ENCODE measurements at places on chromosomes 5 and 9.

DNA sequence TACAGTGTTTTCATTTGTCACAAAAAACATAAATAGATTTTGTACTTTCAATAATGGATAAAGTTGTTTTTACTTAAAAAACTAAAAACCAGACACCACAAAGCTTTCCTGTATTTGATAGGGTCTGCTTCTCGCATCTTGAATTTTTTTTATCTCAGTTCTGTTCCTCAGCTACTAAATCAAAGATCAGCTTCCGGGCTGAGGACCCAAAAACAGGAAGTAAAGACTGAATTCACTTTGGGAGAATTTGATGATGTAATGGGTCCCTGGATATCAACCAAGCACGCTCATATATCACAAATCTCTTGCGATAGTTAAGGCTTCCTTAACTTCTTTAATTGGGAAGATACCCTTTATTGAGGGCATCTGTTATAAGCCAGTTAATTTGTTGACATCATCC lies 24.1 kb downstream of the ITK start:
- DNase-seq = no peak

DNA sequence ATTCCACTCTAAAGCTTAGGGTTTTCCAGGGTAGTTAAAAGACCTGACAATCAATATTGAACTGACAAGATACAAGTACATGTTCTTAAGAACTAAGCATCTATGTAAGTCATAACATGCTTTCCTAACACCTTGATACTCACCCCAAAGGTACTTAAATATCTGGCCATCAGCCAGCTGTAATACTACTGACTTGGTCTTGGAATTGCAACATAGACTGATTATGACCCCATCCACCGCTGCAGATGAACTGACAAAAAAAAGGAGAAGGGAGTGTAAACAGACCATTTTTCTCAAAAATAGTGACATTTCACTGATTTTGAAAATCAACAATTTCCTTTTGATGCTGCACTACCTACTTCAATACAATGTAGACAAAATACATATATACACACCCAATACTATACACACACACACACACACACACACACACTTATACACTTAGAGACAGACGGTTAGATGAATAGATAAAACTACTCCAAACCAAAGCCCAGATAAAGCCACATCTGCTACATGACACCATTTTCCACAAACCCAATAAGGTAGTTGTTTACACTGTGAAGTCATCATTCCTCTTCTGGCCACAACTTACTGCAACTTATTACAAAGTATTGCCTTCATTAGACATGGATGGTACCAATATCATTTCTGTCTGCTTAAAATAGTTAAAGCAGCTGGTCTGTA lies 30.4 kb downstream of the ELP1 start:
- DNase-seq = no peak

DNA sequence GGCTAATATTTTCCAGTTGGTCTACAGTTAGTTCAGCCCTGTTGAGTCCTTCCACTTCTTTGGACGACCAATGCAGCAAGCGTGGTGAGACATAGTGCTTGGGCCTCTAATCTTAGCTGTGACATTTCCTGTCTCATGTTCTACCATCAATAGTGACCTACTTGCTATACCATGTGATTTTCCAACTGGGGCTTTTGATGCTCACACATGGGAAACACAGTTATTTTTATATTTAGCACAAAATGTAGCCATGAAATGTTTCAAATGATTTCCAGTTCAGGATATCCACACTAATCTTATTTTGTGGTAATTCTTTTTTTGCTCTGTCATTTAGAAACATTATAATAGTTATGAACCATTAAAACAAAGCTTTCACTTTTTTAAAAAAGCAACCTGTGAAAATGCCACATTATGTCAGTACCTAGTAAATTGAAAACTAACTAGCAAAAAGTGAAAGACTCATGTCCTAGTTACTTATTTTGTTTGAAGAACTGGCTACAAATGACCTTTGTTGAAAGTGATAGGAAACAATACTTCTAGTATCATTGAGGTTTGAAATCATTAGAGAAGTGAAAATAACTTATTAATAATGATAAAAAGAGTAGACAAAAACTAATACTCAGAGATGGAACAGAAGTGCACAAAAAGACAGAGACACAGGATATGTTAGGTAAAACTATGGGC lies 18.3 kb downstream of the MARCHF3 start:
- DNase-seq = no peak

GRCh38 chr9:14157191-14157590 lies 156.8 kb downstream of the NFIB start:
- no peak for DNase-seq

GRCh38 chr5:55708732-55709131 lies 3.4 kb downstream of the SLC38A9 start:
- no peak for DNase-seq

- DNase-seq = no peak
Measured at GRCh38 chr9:133483611-133484010, 4.7 kb upstream of the SLC2A6 start.

DNA sequence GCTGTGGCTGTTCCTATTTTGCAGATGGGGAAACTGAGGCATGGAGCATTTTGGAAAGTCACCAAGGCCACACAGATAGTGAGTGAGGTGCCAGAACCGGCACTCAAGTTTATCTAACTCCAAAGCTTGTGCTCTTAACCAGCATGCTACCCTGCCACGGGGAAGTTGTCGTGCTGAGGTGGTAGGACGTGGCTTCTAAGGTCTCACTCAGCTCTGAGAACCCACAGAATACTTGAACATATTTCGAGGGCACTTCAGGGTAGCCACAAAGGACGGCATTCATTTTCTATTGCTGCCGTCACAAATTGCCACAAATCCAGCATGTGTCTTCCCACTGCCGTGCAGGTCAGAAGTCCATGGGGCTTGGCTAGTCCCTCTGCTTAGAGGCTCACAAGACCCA lies 116.7 kb downstream of the OLFM1 start:
- no peak for DNase-seq

GRCh38 chr9:108535526-108535925 lies 320.3 kb downstream of the ACTL7B start:
- DNase-seq = peak; percentile 25

DNA sequence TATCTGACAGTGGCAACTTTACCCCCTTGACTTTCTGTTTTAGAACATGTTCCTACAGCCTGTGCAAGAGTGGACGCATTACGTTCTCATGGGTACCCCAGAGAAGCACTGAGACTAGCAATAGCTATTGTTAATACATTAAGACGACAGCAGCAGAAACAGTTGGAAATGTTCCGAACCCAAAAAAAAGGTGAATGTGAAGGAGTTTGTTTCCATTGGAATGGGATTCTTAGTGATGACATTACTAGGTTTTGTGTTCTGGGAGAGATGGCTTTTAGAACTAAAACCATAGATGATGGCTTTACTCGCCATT lies 194.1 kb downstream of the ZSWIM6 start:
- DNase-seq = no peak

- no peak for DNase-seq
Measured at GRCh38 chr5:172943283-172943841, 15.9 kb upstream of the RPL26L1 start.

DNA sequence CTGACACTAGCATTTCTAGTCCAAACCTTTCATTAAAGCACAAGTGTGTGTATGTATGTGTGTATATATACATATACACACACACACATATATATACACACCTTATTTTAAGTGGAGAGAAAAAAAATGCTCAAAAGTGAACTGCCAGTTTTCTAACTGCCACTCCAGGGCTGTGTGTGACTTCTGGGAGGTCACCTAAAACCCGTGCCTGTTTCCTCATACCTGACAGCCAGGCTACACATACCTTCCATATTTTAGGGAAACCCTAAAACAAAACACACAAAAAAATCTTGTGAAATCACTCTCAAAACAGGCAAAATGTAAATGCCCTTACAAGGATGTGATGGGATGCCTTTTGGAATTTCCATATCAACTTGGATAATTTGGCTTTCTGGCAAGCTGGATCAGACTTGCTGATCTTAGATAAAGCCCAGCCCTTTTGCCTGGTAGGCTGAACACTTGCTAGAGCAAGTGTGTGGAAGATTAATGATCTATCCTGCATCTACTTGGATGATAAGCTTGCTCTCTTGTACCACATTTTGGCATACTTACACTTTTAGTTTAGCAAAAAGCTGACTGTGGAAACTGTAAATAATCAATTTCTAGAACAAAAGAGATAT lies 127.8 kb downstream of the GNAQ start:
- DNase-seq = no peak

DNA sequence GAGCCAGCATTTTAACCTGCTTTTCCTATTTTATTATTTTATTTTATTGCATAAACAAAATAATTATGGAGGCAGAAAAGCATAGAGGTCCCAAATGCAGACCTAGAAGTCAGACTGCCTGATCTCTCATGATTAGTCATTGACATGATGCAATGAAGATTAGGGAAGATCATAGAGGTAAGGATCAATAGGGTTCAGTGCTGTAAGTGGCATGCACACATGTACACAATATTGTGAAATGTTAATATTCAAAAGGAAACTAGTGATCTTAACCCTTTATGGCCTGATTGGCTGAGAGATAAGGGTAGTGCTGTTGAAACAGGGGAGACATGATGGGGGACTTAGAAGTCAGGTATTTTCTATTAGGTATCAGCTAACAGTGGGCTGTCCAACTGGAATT lies 1.1 kb upstream of the FRRS1L start:
- no peak for DNase-seq

DNA sequence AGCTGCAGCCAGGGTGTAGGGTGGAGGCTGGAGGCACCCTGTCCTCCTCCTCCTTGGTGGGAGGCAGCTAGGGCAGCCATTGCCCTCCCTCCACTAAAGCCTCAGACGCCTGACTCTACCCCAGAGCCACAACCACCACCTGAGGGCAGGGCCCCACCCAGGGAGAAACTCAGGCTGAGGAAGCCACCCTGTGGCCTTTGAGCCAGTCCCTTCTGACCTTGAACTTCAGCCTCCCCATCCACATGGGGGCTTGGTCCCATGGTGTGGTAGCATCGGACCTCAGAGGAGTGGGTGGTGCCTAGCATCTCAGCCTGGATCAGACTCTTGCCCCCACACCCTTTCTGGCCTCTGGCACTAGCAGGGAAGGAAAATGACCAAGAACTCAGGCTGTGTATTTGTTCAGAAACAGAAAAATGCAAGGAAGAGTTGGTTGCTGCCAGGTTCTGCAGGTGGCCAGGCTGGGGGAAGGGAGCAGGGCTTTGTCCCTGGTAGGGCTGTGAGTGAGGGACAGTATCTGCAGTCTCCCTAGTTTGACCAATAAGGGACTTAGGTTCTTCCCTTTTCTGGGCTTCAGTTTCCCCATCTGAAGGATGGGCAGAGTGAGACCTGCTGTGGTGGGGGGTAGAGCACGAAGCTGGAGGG lies 3.2 kb downstream of the DAB2IP start:
- DNase-seq = no peak
